ENCODE measurements at places on chromosomes 7 and 10. TPM values are rescaled to one million over a fixed set of nuclear protein-coding genes. Genes with fewer than 3 reads are reported as not detected.

The TFR2 gene
- 0.54 TPM for total RNA-seq

The LIPK gene
- total RNA-seq: not detected

The PGAM2 gene
- not detected for total RNA-seq

The ZNF438 gene
- total RNA-seq: 3.1 TPM

The CALML3 gene
- not detected for total RNA-seq

Data from dermis lymphatic vessel endothelial cell (primary cell).